Foreskin keratinocyte (primary cell): ENCODE measurements at places on chromosomes 2 and 18. TPM values are rescaled to one million over a fixed set of nuclear protein-coding genes. Genes with fewer than 3 reads are reported as not detected.

DNA sequence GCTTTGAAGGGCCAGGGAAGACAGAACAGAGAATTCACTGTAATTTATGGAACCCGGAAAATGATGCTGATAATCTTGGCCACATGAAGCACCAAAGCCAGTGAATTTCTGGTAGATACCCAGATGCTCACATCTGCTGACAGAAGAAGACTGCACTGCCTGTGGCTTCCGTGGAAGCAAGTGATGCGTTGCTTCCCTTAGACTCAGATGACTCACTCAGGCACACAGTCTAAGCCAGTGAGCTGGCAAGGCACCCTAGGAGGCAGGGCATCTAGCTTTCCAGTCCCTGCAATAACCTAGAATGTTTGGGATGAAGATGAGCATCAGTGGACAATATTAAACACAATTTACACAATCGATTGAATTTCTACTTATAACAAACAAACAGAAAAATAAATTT, 284.7 kb downstream of the CMPK2 start:
- DNase-seq: peak; percentile 69

DNA sequence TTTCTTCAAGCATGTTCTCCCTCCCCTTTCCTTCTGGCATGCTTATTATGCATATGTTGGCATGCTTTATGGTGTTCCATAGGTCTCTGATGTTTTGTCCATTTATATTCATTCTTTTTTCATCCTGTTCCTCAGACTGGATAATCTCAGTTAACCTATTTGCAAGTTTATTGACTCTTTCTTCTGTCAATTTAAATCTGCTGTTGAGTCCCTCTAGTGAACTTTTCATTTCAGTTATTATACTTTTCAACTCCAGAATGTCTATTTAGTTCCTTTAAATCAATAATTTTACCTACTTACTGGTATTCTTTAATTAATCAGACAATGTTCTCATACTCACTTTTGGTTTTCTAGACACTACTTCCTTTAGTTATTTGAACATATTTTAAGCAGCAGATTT, 101.2 kb downstream of the GALNT14 start:
- DNase-seq: no peak

- DNase-seq: peak; percentile 91
These were observed 11.2 kb downstream of the NABP1 start for GRCh38 chr2:191688934-191689695.

DNA sequence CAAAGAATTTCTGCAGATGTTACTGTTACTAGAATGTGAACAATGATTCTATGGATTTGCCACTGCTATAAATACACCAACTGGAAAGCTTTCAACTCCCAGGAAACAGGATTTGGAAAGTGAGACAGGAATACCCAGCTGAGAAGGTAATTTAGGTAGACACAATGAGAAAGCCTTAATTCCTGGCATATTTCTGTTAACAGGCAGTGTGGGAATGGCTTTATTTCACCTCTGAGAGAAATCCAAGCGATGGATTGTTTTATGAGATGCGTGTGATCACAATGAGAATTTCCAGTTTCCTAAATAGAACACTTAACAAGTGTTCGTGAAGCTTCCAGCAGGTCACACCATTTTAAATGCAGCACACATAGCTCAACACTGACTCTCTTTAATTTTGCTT, 133.0 kb downstream of the SLC8A1 start:
- DNase-seq: no peak

GRCh38 chr2:200496696-200497095, 13.2 kb downstream of the KCTD18 start:
- DNase-seq: no peak

DNA sequence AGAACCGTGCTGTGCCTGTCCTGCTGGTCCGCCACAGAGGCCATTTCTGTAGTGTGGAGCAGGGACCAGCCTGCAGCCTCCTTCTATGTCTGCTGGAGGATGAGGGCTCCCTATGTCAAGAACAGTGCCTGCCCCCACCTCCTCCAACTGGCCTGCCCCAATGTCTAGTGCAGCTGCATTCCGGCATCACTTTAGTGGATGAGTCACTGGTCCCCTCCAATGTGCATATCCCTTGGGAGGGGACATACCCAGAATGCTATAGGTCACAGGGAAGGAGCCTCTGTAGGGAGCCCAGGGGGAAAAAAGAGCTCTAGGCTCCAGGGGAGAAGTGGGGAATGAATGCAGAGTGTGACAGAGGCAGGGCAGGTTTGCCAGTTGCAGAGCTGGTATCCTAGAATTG, 219.6 kb downstream of the CELF4 start:
- DNase-seq: no peak

DNA sequence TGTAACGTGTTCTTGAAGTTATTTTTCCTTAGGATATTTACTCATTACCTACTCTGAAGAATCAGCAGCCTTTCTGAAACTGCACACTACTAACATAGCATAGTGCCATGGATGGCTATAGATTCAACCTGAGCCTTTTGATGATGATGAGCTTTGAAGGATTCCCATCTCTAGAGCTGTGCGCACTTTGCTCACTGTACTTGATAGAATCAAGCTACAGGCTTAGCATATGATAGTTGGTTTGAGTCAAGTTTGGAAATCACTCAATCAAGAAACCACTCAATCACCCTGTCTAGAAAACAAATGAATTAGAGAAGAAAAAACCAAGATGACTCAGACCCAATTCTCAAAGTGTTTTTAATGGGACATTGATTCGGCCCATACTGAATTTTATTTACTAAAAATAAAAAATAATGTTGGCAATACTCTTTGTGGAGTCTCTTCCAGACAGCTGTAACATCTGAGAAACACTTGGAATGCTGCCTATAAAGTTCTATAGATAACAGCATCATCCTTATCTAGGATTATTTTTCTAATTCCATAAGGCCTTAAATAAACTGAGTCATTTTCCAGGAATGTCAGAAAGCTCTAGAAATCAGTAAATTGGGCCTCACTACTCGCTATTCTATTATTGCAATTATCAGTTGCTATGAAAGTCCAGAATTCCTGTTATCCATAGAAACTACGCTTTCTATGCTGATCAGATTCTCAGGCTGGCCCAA, 259.0 kb upstream of the ERBB4 start:
- no peak for DNase-seq

DNA sequence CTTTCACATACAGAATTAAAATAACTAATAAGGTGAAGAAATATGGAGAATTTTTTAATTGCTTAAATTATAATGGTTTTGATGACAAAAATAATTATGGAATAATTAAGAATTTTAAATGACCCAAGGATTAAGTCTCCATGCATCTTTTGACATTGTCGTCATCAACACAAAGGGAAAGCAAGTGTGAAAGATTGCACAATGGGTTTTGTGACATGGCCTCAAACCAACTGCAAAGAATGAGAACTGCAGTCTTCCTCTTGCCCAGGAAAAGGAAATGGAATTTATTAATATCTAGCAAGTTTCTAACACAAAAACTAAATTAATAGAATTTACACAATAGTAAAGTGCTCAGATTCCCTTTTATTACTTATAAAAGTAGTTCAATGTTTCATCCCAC, 329.1 kb upstream of the PKDCC start:
- no peak for DNase-seq

DNA sequence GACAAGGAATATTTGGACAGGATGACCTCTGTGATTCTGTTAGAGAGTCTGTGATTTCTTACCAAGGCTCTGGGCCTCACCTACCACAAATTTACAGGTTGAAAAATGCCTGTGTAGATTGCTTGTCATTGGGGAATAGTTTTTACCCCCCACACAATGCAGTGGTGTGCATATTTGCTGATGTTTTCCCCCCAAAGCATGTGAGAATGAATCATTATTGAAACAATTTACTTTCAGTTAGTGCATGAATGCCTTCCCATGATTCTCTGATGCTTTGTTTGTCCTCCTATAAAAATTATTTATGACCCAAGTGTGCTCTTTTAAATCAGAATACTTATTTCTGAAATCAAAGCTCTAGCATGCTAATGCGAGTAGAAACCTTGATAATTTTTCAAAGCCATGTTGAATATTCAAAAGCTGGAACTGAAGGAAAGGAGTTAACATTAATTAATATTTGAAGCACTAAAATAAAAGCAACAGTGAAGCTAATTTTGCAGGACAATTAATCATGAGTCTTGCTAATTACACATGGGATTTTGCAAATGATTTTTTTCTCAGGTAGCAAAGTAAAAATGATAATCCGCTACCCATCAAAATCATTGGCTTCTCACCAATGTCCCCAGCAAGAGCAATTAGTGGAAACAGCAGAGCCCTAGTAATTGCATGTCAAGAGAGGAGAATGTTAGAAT, 361.2 kb upstream of the HNRNPA3 start:
- no peak for DNase-seq

- DNase-seq: peak; percentile 92
These were observed 33.1 kb downstream of the ARL4C start for GRCh38 chr2:234463626-234464290.

GRCh38 chr2:12637754-12638153, 79.0 kb upstream of the TRIB2 start:
- no peak for DNase-seq

The ALK gene
- not detected in 2 replicates for total RNA-seq

DNA sequence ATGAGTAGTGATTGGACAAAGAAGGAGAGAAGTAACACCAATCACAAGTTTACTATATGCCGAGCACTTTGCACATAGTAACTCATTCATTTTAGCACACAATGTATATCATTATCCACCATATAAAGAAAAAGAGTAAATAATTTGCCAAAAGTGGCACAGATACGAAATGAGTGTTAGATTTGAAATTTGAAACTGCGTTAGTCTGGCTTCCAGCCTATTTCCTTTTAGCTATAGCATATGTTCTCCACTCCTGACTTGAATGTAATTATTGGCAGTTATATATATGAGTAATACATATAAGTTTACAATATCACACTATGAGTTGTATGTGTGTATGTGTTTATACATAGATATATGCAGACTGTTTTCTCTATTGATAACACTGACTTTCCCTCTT, 98.6 kb downstream of the NOL4 start:
- no peak for DNase-seq

DNA sequence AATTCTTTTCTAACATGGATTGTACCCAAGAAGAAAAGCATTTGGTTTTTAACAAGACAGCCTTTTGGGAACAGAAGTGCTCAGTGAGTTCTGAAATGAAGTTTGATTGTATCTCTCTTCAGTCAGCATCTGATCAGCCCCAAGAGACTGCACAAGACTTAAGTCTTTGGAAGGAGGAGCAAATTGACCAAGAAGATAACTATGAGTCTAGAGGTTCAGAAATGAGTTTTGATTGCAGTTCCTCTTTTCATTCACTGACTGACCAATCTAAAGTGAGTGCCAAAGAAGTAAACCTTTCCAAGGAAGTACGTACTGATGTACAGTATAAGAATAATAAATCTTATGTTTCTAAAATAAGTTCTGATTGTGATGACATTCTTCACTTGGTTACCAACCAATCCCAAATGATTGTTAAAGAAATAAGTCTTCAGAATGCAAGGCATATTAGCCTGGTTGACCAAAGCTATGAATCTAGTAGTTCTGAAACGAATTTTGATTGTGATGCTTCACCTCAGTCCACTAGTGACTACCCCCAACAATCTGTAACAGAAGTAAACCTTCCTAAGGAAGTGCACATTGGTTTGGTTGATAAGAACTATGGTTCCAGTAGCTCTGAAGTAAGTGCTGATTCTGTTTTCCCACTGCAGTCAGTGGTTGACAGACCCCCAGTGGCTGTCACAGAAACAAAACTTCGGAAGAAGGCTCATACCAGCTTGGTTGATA, 31.2 kb downstream of the ZDBF2 start:
- DNase-seq: no peak

DNA sequence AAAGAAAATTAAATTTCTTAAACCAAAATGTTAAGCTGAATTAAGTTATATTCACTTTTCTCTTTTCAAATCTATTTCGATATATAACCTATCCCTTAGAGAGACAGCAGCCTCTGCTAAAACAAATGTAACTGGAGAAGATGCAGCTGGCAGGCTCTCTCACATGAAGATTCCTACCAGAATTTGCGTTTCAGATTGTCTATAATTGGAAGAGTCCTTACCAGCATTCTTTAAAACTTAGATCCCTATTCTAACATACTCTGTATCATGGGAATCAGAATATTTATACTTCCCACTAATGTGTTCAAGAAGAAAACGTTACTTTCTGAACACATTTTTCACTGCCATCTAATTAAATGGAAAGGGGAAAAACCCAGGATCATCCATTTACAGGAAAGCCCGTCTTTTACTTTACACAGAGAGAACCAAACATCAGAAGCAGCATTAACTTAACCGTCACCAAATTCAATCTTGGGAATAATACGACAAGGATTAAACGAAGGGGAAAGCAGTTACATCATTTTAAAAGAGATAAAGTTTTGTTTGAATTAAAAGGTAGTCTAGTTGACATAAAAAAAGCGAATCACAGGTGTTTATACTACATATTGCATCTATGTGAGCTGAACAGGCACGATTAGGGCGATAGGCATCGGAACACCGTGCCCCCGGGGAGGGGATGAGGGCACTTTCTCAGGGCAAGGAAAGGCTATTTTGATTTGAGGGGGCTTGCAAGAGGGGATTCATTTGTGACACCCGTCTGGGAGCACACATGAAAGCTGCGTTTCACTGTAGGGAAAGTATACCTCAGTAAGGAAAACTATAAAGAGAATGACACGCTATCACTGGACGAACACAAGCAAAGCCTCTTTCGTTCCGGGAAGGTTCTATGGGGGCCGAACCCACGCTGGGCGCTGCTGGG, 1.3 kb downstream of the PTPN2 start:
- DNase-seq: no peak

The PDE1A gene
- total RNA-seq: 0.03 and 0.07 TPM in 2 replicates

DNA sequence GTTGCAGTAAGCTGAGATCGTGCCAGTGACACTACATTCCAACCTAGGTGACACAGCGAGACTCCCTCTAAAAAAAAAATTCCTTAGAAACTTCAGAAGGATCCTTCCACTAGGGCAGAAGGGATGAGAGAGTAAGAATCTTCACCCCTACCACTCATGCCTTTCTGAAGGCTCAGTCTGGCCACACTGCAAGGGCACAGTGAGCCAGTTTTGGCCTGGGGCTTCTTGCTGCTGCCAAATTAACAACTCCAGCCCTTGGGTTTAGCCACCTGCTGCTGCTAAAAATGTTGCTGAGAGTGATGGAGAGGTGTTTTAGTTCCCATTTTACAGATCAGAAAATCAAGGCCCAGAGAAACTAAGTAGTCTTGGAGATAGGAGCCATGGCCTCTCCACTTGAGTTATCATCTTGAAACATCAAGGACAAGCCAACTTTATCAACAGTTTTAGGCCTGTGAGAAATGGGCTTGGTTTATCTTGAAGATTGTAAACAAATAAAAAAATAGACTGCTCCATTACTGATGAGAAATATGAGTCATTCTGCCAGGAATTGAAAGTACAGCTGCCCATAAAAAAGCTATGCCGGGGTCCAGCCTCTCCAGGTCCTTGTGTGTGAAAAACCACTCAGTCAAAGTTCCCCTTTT, 31.9 kb upstream of the CASP8 start:
- no peak for DNase-seq

- DNase-seq: no peak
These were observed 231.0 kb downstream of the EN1 start for GRCh38 chr2:118616432-118616831.

- DNase-seq: no peak
These were observed 56.6 kb downstream of the STK39 start for GRCh38 chr2:168190590-168191336.

GRCh38 chr18:10898417-10898974, 250.9 kb downstream of the PIEZO2 start:
- DNase-seq: no peak

The CAPN10 gene
- total RNA-seq: 18.2 and 18.4 TPM in 2 replicates
